AG20443 (cell line): ENCODE measurements at places on chromosomes 1 and 21.

- DNase-seq: peak; percentile 92
These were observed 20.0 kb upstream of the EPHA2 start for GRCh38 chr1:16175610-16176553.

DNA sequence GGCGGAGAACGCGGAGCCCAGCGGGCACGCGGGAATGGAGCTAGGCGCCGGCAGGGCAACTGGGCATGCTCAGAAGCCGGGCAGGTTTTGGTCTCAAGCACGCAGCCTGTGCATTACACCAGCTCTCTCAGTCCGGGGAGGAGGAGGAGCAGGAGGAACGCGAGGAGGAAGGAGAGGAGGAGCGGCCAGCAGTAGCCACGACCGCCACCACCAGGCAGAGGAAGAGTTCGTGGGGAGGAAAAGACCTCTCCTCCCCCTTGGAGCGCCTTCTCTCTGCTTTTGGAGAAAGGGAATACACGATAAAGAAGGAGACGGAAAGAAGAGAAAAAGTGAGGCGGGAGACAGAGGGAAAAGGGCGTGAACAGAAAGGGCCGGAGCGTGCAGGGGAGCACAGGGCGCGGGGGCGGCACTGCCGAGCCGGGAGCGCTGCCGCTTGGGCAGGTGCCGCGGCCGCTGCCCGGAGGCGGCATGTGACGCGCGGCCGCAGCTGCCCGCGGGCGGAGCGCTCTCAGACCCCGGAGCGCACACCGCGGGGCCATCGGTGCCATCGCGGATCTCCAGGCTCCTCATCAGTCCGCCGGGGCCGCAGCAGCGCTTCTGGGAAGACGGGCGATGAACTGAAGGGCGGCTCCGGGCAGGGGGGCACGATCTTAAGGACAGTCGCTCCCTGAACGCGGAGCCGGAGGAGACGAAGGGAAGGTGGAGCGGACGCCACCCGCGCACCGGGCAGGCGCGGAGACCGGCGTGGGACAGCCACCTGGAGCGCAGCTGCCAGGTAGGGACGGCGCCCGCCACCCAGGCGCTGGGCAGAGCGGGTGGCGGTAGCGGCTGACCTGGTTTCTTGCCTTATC lies at the start of gene CHRM3:
Gene CHRM3 (plus strand): TSS at position 116 of the 851 bp plus-strand sequence. CDS start 520,884 bp downstream, outside the sequence.
- DNase-seq: peak; percentile 25

DNA sequence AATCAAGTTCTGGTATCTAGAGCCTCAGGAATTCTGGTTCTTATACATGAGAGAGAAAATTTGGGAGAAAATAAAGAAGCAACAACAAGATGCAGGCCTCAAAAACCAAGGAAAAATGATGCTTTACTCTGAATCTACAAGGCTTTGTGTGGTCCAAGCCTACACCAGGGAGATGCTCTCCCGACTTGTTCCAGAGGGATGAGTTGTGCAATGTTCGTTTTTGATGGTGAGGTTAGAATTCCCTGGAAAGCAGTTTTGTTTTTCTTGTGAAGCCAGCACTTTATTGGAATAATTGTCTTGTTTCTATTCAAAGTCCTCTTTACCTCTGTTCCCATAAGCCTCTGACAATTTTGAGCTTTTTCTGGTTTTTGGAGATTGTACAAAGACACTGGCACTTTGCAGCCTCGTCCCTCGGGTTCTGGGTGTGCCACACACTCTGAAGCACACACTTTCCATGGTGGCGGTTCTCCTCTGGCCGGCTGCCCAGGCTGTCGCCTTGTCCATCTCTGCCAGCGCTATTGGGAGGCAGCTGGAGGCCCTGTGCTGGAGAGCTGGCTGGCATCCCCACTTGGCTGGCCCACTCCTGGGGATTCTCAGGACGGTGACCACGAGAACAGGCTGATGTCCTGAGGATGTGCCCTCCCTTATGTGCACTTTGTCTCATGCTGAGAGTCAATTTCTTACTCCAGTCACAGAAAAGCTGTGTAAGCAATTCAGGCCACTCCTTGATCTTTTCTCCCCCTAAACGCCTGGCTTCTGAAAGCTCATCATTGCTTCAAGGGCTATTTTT lies 70.2 kb downstream of the EDEM3 start:
- peak; percentile 22 for DNase-seq

DNA sequence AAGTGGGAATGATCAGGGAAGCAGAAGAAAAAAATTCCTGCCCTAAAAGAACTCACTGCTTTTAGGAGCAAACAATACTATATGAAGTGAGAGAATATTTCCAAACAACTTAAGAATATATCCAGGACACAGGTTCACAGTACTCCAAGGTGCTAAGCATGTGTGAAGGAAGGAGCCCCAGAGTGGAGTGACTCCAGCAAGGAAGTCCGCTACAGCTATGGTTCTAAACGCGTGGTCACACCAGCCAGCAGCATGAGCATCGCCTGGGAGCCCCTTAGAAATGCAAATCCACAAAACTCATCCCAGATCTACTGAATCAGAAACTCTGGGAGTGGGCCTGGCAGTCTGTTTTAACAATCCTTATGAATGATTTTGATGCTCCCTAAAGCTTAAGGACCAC lies 36.1 kb downstream of the GADD45A start:
- no peak for DNase-seq

- no peak for DNase-seq
These were observed 53.9 kb downstream of the VCAM1 start for GRCh38 chr1:100773444-100773843.

DNA sequence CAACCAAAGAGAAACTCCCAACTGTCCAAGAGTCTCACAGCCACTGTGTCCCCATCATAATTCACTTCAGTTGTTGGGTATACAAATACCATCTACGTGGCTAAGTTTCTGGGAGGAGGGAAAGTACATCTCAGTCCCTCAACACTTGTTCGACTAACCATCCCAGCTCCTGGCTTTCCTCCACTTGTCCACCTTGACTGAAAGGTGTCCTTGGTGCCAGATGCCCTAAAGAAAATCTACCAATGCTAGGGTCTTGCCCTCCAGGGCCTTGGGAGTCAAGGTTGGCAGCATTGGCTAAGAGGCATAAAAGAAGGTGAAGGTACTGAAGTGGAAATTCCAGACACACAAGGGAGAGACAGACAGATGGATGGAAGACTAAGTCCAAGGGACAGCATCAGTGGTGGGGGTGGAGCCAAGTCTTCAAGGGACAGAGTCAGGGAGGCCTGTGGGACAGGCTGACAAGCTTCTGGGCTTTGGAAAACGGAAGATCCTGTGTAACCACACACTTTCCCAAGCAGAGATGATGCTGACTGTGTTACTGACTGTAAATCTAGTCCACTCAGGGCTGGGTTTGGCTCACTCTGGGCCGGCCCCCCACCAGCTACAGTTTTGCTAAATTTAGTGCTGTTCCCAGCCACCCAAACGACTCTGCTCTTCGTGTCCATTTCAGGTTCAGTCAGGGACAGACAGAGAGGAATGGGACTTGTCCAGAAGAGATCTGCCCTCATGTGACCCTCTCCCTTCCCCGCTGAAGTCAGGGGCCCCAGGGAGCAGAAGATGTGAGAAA lies 60.1 kb downstream of the CD34 start:
- DNase-seq: no peak

DNA sequence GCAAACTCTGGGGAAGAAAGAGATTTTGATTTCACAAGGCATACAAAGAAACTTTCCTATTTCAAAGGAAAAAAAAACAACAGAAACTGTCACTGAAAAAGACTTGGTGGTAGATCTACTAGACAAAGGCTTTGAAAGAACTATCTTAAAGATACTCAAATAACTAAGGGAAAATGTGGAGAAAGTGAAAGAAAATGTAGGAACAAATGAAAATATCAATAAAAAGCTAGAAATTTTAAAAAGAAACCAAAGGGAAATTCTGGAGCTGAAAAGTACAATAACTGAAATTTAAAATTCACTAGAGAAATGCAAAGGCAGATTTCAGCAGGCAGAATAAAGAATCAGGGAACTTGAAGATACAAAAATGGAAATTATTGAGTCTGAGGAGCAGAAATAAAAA lies 6.2 kb downstream of the COL6A2 start:
- no peak for DNase-seq

DNA sequence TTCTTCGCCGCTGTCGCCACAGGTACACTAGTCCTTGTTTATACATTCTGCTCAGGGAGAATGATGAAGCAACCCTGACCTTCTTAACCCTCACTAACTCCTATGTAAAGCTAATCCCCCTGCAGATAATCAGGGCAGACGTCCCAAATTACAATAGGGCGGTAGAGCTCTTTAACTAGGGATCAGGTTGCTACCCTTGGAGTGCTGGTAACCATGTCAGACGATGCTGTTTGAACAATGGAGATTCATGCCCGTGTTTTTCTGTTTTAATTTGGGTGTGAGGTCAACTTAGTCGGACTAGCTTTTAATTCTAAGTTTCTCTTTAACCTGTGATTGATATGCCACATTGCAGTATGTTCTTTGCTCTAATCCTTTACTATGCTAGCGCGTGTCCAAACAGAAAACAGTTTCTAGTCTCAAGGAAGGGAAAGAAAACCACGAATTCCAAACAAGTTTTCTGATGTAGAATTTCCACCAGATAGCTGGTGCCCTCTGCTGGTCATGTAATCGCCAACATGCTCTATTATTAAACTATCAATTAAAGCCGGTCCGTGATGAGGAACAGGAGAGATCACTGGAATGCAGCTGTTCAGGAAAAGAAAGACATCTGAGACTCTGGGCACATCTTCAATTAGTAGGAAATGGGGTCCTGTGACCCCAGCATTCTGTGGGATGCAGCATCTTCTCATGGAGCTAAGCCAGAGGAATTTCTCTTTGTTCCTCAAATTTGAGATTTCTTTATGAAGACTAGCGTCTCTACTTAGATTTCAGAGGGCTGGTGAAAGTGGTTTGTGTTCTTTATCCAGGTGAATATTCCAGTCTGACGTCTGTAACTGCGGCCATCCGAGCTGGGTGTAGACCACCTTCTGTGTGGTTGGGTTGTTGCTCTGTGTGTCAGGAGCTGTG lies 18.3 kb upstream of the VAMP3 start:
- DNase-seq: peak; percentile 67

GRCh38 chr1:76644139-76644538 lies 223.1 kb upstream of the ST6GALNAC5 start:
- DNase-seq: no peak

DNA sequence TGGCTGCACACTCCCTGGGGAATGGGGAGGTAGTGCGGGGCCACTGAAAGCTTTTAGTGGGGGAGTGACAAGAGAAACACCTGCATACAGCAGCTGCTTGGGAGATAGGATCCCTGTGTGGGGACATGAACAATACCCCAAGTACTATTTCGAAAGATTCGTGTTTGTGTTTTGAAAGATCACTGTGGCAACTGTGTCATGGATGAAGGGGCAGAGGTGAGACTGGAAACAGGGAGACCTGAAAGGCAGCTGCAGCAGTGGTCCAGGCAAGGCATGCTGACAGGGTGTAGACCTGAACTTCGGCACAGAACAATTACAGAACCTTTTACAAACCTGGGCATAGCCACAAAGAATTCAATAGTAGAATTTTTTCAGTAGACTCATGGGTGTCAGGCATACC lies 32.9 kb downstream of the TENT5C start:
- DNase-seq: no peak

GRCh38 chr1:1847061-1847850 lies 43.6 kb downstream of the GNB1 start:
- no peak for DNase-seq

- no peak for DNase-seq
These were observed 1.8 kb upstream of the TSPEAR start for GRCh38 chr21:44713130-44713529.

DNA sequence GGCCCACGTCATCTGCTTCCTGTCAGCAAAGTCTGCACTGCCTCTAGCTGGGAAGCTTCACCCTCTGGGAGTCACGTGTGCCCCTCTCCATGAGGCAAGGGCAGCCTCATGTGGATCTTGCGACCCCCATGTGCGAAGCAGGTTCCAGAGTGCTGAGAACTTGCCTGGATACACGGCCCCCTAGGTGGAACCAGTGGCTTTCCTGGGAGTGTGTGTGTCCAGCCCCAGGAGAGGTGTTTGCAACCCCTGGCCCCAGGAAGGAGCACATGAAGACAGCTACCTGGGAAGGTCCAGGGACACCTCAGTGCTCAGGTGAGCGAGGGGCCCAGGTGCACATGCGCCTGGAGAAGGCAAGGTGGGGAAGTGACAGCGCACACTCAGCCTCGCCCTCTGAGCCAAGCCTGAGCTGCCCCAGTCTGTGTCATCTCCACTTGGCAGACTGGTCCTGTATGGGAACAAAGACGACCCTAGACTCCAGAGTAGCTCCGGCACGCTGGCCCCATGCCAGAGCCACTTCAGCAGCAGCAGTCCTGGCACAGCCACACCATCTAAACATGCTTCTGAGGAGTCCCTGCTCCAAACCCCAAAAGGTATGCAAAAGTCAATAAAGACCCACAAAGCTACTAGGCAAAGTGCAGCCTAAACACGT lies 8.9 kb downstream of the LSS start:
- no peak for DNase-seq

DNA sequence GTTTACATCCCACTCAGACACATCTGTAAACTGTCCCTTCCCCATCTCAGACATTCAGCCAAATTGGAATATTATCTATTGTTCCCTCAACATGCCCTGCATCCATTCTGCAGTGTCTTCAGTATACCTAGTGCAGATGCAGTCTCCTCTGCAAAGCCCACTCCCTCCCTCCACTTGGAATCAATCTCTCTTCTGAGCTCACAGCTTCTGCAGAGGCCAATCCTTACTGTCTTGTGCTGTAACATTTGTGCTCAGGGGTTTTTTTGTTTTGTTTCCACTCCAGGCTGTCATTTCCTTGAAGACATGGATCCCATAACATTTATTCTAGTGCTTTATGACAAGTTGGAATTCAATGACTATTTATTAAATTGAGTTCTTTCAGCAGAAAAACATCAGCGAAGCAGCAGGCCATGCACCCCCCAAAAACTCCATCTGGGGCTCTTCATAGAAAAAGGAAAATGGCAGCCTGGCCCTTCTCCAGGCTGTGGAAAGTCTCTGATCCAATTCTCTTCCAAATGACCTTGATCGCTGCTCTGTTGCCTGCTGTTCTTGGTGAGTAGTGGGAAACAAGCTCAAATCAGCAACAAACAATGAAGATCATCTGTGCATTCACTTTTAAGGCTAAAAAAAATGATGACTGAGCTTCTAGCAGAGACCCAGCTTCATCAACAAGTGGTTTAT lies 8.7 kb downstream of the C4BPA start:
- no peak for DNase-seq

DNA sequence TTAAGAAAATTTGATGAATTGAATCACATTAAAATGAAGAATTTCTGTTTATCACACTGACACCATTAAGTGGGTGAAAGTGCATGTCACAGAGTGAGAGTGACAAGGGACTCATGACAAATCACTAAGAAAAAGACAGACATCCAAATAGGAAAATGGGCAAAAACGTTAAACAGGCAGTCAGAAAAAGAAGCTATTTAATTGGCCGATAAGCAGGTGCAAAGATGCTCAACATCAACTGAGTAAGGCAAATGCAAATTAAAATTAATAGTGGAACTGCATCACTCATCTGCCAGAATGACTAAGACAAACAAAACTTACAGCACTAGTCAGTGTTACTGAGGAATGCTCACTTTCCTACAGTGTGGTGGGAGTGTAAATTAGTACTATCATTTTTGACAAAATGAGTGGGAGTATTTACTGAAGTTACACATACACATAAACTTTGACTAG lies 39.2 kb upstream of the RUNX1 start:
- no peak for DNase-seq

- no peak for DNase-seq
These were observed 9.7 kb upstream of the TENT5C start for GRCh38 chr1:117596023-117596720.
